Fibroblast of lung (primary cell): ENCODE measurements at places on chromosomes 6 and 20. TPM values are rescaled to one million over a fixed set of nuclear protein-coding genes. Genes with fewer than 3 reads are reported as not detected.

Gene CST8
- total RNA-seq, result not detected in 2 replicates

Gene RNF8
- 19.5 TPM in 2 replicates for total RNA-seq

Gene MRAP2
- under 0.01 and 0.17 TPM in 2 replicates for total RNA-seq

Gene SLC35A1
- total RNA-seq, result 27.7 and 35.8 TPM in 2 replicates

Gene EPPIN
- not detected in 2 replicates for total RNA-seq

Gene LGSN
- total RNA-seq, result under 0.01 TPM in 1 of 2 replicates, not detected in the other

Gene CLPSL2
- total RNA-seq, result not detected in 2 replicates

Gene RSPH4A
- under 0.01 and 0.17 TPM in 2 replicates for total RNA-seq

Gene DYNLT1
- 85.3 and 92.3 TPM in 2 replicates for total RNA-seq

Gene GPX5
- not detected in 2 replicates for total RNA-seq

Gene HUS1B
- total RNA-seq, result 0.77 and 1.2 TPM in 2 replicates

Gene APOM
- total RNA-seq, result 0.99 and 1.0 TPM in 2 replicates

Gene RRAGD
- 1.8 TPM in 2 replicates for total RNA-seq

Gene POM121L2
- total RNA-seq, result not detected in 2 replicates

Gene IYD
- not detected in 2 replicates for total RNA-seq

Gene ZC2HC1B
- total RNA-seq, result not detected in 2 replicates

Gene ARFGEF2
- total RNA-seq, result 30.8 and 42.8 TPM in 2 replicates

Gene PTCRA
- total RNA-seq, result not detected in 2 replicates

Gene SLA2
- not detected in 2 replicates for total RNA-seq

Gene TFAP2C
- not detected in 2 replicates for total RNA-seq

Gene BIRC7
- not detected in 2 replicates for total RNA-seq

Gene DEFB132
- total RNA-seq, result not detected in 2 replicates

Gene FRK
- total RNA-seq, result 0.33 and 0.77 TPM in 2 replicates

Gene HMGCLL1
- total RNA-seq, result 0.51 and 0.83 TPM in 2 replicates

Gene SCRT2
- total RNA-seq, result not detected in 2 replicates

Gene RAB32
- total RNA-seq, result 114 and 131 TPM in 2 replicates

Gene PLN
- total RNA-seq, result 1.0 and 2.0 TPM in 2 replicates

Gene GATA5
- 0.26 and 0.83 TPM in 2 replicates for total RNA-seq

Gene RIPPLY2
- 0.51 TPM in 1 of 2 replicates, not detected in the other for total RNA-seq

Gene KCNQ5
- 4.6 and 4.9 TPM in 2 replicates for total RNA-seq

Gene MOG
- total RNA-seq, result not detected in 2 replicates

Gene OR2B2
- not detected in 2 replicates for total RNA-seq

Gene RIN2
- 41.3 and 61.4 TPM in 2 replicates for total RNA-seq

Gene ULBP1
- 0.26 and 0.83 TPM in 2 replicates for total RNA-seq

Gene SLC35F1
- under 0.01 and 0.17 TPM in 2 replicates for total RNA-seq

Gene XPO5
- total RNA-seq, result 18.2 and 20.5 TPM in 2 replicates

Gene GPR6
- total RNA-seq, result not detected in 2 replicates

Gene ZSCAN23
- 4.9 and 5.1 TPM in 2 replicates for total RNA-seq

Gene YWHAB
- 77.6 and 89.7 TPM in 2 replicates for total RNA-seq

Gene MMP24
- total RNA-seq, result under 0.01 and 0.17 TPM in 2 replicates

Gene SULF2
- 9.6 and 28.0 TPM in 2 replicates for total RNA-seq

Gene CLPSL1
- total RNA-seq, result not detected in 2 replicates

Gene NHSL1
- 10.0 and 10.6 TPM in 2 replicates for total RNA-seq

Gene CNBD2
- total RNA-seq, result 1.3 and 2.6 TPM in 2 replicates

Gene CRISP2
- not detected in 2 replicates for total RNA-seq

Gene MUCL3
- total RNA-seq, result not detected in 2 replicates

Gene DDX43
- 2.0 and 3.1 TPM in 2 replicates for total RNA-seq

Gene FAM209B
- total RNA-seq, result not detected in 2 replicates

Gene UST
- 19.5 and 20.0 TPM in 2 replicates for total RNA-seq

Gene OPRM1
- not detected in 2 replicates for total RNA-seq

Gene C6orf141
- 0.33 and 0.77 TPM in 2 replicates for total RNA-seq

Gene DLL1
- 5.6 and 12.4 TPM in 2 replicates for total RNA-seq

Gene CYP39A1
- 3.6 and 3.8 TPM in 2 replicates for total RNA-seq

Gene OOEP
- total RNA-seq, result 0.17 TPM in 1 of 2 replicates, not detected in the other
